ENCODE measurements at places on chromosomes 12 and 14.

GRCh38 chr14:61973981-61974380 lies 211.8 kb downstream of the SNAPC1 start:
- no peak for DNase-seq

DNA sequence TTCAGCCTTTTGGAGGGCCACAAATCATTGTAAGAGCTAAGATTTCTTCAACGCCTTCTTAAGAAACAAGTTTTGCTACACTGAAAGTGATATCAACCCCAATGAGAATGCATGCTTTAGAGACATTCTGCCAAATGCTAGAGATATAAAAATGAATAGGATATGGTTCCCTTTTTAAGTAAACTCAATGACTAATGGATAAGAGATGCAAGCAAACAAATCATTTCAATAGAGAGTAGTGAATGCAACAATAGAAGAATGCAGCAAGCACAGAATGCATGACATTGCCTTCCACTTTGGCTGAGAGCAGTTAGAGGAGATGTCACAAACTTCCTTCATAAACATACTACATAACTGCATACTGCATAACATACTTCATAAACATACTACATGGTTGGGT lies 116.4 kb downstream of the PDZRN4 start:
- no peak for DNase-seq

DNA sequence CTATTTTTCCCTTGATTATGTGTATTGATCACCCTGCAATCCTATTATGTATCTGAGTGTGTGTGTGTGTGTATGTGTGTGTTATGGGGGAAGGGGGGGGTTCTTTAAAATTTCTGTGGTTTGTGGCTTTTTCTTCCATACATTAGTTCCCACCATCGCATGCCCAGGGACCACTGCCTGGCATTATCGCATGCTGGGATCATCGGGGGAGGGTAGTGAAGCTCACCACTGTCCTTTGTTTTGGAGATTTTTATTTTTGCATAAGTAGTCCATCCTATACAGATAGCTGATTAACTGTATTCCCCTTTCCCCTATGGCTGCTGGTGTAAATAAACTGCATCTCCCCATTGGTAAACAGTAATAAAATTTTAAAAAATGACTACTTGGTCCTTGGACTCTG lies 3.4 kb downstream of the ATXN7L3B start:
- DNase-seq: no peak

- no peak for DNase-seq
Observed at GRCh38 chr14:53147208-53147607, 5.9 kb downstream of the DDHD1 start.

GRCh38 chr14:44383636-44384035 lies 123.4 kb downstream of the FSCB start:
- DNase-seq: no peak

DNA sequence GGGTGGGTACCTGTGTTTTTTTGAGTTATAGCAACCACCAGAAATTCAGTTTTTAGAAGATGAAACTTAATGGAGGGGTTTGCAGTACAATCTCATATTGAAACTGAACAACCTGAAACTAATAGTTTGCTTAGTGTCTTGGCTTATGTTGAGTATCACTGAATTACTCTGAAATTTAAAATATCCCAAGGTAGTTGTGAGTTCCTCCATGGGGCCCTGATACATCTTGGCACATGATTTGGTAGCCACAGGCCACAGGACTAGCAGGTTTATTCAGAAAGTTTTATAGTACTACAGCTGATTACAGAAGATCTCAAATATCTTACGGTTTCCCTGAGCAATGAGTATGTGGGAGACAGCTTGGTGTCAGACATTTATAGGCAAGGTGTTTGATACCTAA lies 10.4 kb downstream of the PTGES3 start:
- DNase-seq: no peak

- DNase-seq: no peak
Observed at GRCh38 chr12:13734584-13735152, 246.7 kb downstream of the GRIN2B start.

DNA sequence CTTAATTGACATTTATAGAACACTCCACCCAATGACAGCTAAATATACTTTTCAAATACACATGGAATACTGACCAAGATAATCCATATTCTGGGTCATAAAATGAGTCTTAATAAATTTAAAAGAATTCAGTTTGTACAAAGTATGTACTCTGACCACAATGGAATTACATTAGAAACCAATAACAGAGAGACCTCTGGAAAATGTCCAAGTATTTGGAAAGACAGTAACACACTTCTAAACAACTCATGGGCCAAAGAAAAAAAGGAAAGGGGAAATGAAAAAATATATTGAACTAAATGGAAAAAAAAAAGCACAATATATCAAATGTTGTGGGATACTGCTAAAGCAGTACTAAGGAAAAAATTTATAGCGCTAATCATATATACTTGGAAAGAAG lies 52.0 kb downstream of the CRACR2A start:
- DNase-seq: no peak

GRCh38 chr12:122681814-122682213 lies 21.3 kb downstream of the HCAR2 start:
- DNase-seq: no peak

GRCh38 chr12:69332815-69333358 lies 15.3 kb upstream of the LYZ start:
- DNase-seq: no peak

- no peak for DNase-seq
Observed at GRCh38 chr12:46024099-46024498, 33.7 kb upstream of the SCAF11 start.

DNA sequence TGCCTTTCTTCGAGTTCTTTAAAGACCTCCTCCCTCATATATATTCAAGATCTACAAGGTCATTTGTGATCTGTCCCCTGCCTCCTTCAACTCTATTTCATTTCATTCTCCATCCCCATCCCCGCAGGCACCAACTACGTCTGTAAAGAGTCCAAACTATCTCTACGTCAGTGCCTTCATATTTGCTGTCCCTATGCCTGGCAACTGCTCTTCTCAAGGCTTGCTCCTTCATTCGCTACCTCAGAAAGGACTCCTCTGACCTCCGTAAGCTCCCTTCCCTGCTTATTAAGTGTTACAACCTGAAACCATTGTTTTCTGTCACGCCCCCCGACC lies 650 bp downstream of the LLPH start:
- DNase-seq: no peak

GRCh38 chr14:24406416-24406815 lies 7.6 kb downstream of the NYNRIN start:
- DNase-seq: no peak

GRCh38 chr14:88281447-88281846 lies 41.6 kb downstream of the KCNK10 start:
- DNase-seq: no peak

GRCh38 chr14:45123271-45123670 lies 11.0 kb downstream of the FKBP3 start:
- DNase-seq: no peak

GRCh38 chr12:65280306-65280705 lies 1.8 kb downstream of the MSRB3 start:
- DNase-seq: no peak

- DNase-seq: no peak
Observed at GRCh38 chr14:54127526-54127925, 170.9 kb upstream of the BMP4 start.

DNA sequence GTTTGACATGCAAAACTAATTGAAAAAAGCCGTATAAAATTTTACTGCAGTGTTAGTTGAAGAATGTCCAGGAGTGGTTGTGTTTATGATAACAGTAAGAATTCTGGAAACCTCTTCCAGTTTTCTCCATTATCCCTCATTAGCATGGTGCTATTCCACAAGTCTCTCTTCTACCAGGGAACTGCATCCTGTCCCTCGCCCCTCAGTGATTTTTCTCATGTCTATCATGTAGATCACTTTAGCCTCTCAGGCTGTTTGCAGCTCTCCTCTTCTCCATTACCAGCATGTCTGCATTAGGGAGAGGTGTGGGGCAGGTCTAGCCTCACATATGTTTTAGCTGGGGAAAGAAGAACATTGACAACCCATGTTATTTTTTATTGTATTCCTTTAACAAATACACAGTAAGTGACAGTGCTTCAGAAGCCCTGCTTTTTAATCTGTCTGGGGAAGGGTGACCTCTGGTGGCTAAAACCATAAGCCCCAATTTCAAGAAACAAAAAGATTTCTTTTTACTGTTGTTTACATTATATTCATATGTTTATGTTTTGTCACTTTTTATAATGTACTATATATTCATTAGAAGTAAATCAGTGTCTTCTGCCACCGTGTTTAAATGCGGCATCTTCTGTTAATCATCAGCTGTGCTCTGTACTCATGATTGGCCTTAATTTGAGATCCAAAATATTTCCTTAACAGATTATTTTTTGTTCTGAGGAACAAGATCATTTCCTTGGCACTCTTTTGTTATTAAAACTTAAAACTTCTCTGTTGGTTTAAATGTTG lies 70.7 kb downstream of the RASSF8 start:
- DNase-seq: peak; percentile 21

- DNase-seq: no peak
Observed at GRCh38 chr14:86513564-86513963, 983.6 kb downstream of the FLRT2 start.

- no peak for DNase-seq
Observed at GRCh38 chr14:78154827-78155226, 15.3 kb upstream of the NRXN3 start.

DNA sequence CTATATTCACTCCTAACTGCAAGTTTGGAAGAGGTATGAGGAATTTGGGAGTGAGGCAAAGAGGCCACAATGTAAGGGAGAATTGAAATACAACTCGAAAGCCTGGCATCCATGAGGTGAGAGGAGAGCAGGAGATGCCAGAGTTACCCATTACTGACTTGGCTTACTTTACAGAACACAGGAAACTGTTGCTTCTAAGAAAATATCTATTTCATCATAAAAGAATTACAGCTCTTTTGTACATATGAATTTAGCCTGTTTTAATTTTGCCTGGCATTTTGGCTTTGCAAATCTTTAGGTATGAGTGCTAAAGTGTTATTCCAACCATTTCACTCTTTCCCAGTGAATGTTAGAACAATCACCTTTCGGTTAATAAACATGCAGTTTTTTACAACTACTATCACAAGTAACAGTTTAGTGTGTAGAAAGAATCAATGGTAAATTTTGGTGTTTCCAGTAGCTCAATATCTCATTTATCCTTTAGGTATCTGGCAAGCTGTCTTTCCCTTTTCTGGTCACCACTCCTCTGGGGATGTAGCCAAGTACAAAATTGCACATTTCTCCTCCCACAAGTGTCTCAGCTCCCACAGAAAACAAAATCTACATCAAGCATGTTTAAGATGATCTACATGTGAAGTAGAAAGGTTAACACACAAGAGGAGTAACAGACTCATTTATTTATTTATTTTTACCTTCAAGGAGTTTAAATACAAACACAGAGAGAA lies 196.6 kb upstream of the DCN start:
- DNase-seq: no peak

GRCh38 chr12:124539084-124540041 lies 28.0 kb downstream of the NCOR2 start:
- DNase-seq: no peak

GRCh38 chr14:65281991-65282895 lies 130.3 kb upstream of the FUT8 start:
- no peak for DNase-seq

DNA sequence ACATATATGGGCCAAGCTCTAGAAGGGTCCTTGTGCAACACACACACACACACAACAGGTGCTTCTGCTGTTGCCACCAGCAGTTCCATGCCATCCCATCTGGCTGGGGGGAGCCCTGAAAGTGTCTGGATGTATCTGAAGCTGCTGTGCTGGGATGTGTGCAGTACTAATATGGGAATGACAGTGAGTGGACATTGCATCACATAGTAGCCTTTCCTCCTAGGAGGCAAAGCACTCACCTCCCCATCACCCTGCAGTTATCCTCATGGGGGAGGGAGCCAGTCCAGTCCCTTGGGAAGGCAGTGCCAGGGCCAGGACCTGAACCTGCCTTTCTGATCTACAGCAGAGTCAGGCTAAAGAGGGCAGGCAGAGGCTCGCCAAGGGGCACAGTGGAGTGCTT lies 208.9 kb downstream of the CACNA1C start:
- no peak for DNase-seq
